NCI-H1105 treated with DMSO at 0.1 percent for 48 hours (cell line): ENCODE measurements at places on chromosomes 11 and 22.

GRCh38 chr11:12811861-12812260 lies 137.6 kb downstream of the TEAD1 start:
- no peak for DNase-seq

DNA sequence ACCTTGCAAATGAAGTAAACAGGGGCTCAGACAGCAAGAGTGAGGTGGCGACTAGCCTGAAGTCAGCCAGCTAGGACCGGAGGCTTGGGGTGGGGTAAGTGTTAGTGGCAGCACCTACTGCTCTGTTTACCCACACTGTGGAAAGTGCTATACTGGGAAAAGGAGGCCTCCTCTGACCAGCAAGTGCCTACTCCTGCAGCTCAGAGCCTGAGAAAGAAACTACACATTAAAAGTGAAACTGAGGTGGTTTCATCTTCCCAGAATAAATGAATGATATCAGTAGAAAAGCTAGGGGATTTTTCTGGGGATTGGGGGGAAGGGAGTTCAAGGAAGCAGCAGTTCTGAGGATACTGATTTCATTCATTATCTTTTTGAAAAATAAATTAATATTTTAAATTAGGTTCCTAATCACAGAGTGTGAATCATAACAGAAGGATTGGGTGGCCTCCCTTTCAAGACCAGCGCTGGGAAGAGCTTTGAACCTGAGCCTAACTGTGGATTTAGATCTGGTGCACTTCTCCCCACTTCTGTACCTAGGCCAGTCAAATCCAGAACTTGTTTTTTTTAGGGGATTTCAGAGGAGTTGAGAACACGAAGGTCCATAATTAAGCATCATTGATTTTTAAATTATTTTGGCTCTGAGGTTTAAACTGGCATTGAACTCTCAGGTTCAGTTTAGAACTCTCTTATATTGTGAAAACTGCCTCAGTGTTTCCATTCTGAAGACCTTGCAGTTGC lies 48.1 kb upstream of the GRAMD1B start:
- no peak for DNase-seq

DNA sequence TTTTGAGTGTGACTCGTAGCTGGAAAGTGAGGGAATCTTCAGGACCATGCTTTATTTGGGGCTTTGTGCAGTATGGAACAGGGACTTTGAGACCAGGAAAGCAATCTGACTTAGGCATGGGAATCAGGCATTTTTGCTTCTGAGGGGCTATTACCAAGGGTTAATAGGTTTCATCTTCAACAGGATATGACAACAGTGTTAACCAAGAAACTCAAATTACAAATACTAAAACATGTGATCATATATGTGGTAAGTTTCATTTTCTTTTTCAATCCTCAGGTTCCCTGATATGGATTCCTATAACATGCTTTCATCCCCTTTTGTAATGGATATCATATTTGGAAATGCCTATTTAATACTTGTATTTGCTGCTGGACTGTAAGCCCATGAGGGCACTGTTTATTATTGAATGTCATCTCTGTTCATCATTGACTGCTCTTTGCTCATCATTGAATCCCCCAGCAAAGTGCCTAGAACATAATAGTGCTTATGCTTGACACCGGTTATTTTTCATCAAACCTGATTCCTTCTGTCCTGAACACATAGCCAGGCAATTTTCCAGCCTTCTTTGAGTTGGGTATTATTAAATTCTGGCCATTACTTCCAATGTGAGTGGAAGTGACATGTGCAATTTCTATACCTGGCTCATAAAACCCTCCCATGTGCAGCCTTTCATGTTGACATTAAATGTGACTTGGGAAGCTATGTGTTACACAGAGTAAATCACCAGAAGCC lies 11.0 kb downstream of the OR51E1 start:
- no peak for DNase-seq

- DNase-seq, result no peak
Observed at GRCh38 chr11:110490886-110491285, 61.1 kb downstream of the FDX1 start.

DNA sequence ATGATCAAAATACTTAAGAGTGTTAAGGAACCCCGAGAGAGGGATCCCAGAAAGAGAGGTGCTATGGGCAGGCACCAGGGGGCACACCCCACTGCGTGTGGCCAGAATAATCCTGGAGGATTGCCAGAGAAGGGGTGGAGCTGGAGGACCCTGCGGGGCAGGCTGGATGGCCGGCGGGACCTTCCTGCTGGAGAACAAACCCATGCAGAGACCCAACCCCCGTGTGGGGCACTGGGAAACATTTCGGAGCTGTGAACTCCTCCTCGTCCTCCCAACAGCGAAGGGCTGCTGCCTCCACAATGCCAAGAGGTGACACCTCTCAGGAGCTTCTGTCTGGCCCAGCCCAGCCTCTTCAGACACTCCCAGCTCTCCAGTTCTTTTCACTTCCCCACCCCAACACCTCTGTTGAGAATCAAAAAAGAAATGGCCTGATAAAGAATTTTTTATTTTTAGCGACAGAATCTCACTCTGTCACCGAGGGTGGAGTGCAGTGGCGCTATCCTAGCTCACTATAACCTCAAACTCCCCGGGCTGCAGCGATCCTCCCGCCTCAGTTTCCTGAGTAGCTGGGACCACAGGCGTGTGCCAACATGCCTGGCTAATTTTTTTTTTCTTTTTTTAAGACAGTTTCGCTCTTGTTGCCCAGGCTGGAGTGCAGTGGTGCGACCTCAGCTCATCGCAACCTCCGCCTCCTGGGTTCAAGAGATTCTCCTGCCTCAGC lies 25.6 kb downstream of the RHOD start:
- no peak for DNase-seq

DNA sequence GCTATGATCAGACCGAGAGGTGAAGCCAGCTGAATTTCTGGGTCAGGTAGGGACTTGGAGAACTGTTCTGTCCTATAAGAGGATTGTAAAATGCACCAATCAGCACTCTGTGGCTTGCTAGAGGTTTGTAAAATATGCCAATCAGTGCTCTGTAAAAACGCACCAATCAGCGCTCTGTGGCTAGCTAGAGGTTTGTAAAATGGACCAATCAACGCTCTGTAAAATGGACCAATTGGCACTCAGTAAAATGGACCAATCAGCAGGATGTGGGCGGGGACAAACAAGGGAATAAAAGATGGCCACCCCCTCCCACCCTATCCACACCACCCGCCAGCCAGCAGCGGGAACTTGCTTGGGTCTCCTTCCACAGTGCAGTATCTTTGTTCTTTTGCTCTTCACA lies 6.4 kb upstream of the SEC14L4 start:
- no peak for DNase-seq

GRCh38 chr22:37604875-37605274 lies 3.8 kb upstream of the GGA1 start:
- no peak for DNase-seq

DNA sequence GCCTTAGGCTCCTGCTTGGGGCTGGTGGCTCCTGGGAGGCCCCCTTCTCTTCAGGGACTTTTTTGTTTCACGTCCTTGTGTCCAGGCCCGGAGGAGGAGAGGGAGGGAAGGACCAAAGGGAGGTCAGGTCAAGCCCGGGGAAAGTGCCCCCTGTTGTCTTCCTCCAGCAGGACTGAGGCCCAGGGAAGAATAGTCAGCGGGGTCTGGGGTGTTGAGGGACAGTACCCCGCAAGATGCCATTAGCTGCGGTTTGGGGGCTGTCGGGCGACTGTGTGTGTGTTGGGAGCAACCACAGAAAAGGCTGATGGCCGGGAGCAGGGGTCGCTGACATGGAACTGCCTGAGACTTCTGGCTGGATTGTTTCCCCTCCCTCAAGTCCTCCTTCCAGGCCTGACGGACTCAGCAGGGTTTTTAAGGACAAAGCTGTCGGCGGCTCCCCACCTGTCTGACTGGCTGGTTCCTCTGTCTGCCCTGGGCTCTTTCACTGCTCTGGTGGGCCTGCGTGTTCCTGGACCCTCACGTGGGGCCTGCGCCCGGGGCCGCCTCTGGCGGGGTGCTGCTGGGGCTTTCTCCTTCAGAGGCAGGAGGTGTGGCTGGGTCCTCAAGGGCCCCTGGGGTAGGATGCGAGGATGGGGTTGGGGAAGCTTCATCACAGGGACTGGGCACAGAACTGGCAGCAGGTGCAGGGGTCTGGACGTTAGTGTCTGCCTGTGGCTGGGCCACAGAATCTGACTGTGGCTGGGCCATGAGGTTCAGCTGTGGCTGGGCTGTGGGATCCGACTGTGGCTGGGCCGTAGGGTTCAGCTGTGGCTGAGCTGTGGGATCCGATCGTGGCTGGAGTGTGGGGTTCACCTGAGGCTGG lies 1.5 kb downstream of the GPR152 start:
- no peak for DNase-seq

DNA sequence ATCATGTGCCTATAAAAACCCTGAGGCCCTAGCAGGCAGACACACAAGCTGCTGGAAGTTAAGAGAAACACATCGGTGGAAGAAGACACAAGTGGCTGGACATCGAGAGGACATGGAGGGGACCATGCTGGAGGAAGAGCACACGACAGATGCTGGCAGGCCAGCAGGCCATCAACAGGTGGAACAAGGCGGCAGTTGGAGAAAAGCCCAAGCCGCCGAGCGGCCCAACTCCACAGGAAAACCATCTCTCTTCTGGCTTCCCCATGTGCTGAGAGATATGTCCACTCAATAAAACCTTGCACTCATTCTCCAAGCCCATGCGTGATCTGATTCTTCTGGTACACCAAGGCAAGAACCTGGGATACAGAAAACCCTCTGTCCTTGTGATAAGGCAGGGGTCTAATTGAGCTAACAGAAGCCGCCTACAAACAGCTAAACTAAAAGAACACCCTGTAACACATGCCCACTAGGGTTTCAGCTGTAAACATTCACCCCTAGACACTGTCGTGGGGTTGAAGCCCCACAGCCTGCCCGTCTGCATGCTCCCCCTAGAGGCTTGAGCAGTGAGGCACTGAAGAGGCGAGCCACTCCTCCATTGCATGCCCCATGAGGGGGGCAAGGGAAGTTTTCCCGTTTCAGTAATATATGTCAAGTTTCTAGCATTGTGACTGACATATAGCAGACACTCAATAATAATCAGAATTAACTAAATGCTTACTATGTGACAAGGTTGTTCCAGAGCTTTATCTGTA lies 39.0 kb upstream of the MMP20 start:
- DNase-seq, result no peak

DNA sequence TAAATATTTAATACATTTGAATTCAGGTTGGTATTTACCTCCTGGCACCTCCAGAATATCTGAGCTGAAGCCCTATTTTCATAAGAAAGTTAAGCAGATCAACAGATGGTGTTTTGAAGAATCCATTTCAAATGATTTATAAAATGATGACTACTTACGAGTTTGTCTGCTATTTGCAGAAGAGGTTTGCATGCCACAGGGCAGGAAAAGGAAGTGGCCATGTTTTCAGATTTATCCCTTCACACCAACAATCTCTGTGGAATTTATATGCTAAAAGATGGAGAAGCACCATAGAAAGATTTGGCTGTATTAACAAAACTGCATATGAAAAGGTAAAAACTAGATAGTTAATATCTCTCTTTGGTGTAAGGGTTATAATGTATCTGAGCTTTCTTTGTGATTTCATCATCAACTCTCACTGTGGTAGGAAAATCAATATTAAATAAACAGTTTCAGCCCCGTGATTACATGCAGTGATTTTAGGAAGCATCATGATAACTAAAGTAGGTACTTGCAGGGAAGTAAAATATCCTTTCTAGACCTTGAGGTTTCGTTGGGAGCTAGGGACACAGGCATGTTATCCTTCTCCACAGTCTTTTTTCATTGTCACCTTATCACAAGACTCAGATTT lies 2.6 kb downstream of the BMAL1 start:
- DNase-seq, result no peak

GRCh38 chr11:32366666-32367065 lies 68.7 kb downstream of the WT1 start:
- DNase-seq, result no peak

DNA sequence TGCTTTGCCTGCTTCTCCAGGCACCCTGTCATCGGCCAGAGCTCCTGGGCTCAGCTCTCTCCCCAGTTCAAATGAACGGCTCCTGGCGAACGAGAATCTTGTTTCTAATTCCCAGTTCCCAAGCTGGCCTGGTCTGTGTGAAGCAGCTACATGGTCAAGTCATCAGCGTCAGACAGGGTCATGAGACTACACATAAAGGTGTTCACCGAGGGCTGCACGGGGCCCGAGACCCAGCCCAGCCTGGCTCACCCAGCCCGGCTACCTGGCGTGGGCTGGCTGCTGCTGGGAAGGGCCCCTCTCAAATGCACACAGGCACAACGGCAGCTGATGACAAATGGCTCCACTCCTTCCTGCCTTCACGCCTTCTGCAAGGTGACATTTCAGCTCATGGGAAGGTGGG lies 14.6 kb upstream of the CELSR1 start:
- no peak for DNase-seq

GRCh38 chr11:125168918-125169456 lies 4.4 kb downstream of the PKNOX2 start:
- DNase-seq, result no peak

DNA sequence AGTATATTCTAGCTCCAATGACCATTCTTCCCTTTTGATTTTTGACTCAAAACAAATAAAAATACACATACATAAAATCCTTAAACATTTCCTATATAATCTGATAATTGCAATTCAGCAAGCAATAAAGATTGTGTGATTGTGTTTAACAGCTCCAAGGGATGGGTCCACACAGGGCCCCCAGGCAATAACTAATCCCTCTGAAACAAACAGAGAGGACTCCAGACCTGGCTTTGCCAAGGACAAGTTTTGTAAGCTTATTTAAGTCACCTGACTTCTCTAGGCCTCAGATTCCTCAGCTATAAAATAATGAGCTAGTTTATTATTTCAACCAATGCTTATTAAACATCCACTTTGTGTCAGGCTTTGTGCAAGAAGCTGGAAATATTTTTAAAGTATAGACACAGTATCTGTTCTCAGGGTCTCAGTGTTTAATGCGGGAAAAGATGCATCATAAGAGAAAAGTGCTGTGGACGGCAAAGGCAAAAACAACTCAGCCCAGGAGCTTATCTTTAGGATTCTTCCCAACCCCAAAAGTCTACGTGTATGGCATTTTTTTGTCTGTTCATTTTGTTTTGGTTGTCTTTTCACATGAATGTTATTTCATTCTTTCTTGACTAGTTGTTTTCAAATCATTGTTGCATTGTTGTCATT lies 20.1 kb downstream of the FZD4 start:
- DNase-seq, result no peak

GRCh38 chr22:30439226-30439625 lies 13.7 kb downstream of the MTFP1 start:
- DNase-seq, result no peak

- DNase-seq, result no peak
Observed at GRCh38 chr22:32542677-32543357, 68.2 kb downstream of the FBXO7 start.
